ENCODE measurements at places on chromosomes 3 and 15.

GRCh38 chr3:89227218-89227617, 119.8 kb downstream of the EPHA3 start:
- DNase-seq = no peak

- DNase-seq = no peak
Observed at GRCh38 chr3:81965696-81966095, 204.3 kb upstream of the GBE1 start.

DNA sequence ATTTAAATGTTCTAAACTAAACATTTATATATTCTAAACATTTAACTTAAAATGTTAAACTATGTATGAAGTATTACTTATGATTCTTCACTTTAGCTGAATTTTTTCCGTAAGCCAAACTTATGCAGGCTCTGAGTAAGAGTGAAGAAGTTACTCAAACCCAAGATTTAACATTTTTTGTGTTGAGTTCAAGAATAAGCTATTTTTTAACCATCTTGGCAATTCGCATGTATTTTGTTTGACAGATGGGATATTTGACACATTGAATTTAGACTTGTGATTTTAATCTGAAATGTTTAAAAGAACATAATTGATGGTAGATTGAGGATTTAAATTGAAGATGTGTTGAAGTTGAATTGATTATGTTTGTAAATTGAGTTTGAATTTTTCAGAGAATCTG, 14.6 kb upstream of the PPP2R3A start:
- no peak for DNase-seq

DNA sequence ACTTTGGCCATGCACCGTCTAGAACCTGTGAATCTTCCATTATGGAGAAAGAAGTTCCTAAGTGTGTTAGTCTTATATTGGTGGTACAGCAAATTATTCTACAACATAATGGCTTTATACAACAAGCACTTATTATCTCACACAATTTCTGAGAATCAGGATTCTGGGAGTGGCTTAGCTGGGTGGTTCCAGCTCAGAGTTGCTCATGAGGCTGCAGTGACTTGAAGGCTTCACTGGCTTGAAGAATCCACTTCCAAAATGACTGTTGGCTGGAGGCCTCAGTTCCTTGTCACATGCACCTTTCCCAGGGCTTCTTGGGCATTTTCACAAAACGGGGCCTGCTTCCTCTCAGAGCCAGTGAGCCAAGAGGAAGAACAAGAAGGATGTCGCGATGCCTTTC, 82.3 kb upstream of the RNF7 start:
- no peak for DNase-seq

DNA sequence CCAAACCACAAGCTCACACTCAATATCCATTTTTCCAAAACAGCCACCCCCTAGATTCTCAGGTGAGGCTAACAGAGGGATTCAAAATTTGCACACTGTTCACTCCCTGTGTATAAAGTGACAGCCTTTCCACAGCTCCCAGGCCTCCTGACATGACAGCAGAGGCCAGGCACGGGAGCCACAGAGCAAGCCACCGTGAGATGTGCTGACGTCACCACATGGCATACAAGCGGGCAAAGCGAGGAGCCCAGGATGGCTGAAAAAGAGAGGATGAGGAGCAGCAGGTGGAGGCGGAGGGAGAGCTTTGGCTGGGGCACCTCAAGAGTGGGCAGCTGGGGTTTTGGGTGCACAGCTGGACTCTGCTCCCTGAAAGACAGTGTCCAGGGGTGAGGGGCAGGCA, 27.1 kb downstream of the EHD4 start:
- no peak for DNase-seq

GRCh38 chr15:67826717-67827561, 1.6 kb downstream of the SKOR1 start:
- no peak for DNase-seq
